H9 (cell line): ENCODE measurements at places on chromosomes 4 and X. TPM values are rescaled to one million over a fixed set of nuclear protein-coding genes. Genes with fewer than 3 reads are reported as not detected.

GRCh38 chr4:28238876-28239275 is 1378.2 kb downstream of the STIM2 start:
- no peak for DNase-seq

- DNase-seq = no peak
These were observed 11.9 kb downstream of the CWH43 start for GRCh38 chr4:48997962-48998361.

The PRICKLE3 gene
- total RNA-seq = 9.7 and 12.2 TPM in 2 replicates

DNA sequence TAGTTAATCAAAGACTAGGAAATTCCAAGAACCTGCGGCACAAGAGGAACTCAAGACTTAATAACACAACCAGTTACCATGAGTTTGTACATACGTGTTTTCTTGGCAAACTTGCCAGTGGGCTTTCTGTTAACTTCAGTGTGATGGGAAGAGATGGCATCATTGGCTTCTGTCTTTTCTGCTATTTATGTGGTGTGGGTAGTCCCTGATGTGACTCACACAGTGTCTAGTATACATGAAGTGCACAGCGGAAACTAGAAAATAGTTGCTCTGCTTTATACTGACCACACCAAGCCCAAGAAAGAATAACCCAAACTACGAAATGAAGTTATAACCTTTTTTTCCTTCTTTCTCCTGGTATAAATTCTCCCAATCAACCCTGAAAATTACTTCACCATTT is 24.5 kb downstream of the DAPP1 start:
- no peak for DNase-seq

The ASB9 gene
- 0.15 TPM in 1 of 2 replicates, not detected in the other for total RNA-seq

The MAGEC1 gene
- not detected in 2 replicates for total RNA-seq

- no peak for DNase-seq
These were observed 29.5 kb downstream of the LIN54 start for GRCh38 chr4:82981138-82981537.
